ENCODE measurements at places on chromosomes 16 and 17.

GRCh38 chr16:28546626-28547025 is 7.1 kb upstream of the SGF29 start:
- no peak for DNase-seq

- no peak for DNase-seq
These were observed 25.0 kb downstream of the MPRIP start for GRCh38 chr17:17067257-17067656.

- DNase-seq: no peak
These were observed 182.5 kb upstream of the ASIC2 start for GRCh38 chr17:33475594-33475993.

GRCh38 chr17:31321481-31321880 is at the start of gene EVI2A:
TSS of gene EVI2A (minus strand) at chr17:31321622. CDS start at chr17:31319013, 2,609 bp downstream.
- peak; percentile 92 for DNase-seq

DNA sequence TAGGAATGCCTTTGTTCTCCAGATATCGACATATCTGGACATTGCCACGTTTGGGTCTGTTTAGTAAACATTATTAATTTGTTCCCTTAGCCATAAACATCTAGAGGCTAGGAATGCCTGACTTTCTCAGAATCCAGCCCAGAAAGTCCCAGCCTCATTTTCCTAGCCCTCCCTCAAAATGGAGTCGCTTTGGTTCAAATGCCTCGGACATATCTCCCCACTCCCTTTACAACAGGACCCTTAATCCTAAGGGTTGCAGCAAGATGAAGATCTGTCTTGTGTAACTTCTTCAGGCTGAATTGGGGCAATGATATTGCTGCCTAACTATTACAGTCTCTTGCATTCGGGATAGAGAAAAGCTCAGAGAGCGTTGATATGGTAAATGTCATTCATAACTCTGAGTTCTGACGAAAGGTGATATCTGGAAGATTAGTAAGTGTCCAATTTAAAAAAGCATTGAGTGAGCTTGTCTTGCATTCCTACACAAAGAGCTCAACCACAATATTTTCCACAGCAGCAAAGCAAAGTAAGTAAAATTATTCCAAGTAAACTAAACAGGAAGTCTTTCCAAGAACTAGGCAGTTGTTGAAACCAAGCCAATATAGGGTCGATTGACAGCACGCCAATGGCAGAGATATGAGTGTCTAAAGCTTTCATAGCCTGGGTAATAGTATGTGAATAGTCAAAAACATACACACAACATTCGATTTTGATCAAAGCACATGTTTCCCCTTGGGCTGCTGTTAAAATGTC is 46.0 kb upstream of the ARL4D start:
- no peak for DNase-seq

DNA sequence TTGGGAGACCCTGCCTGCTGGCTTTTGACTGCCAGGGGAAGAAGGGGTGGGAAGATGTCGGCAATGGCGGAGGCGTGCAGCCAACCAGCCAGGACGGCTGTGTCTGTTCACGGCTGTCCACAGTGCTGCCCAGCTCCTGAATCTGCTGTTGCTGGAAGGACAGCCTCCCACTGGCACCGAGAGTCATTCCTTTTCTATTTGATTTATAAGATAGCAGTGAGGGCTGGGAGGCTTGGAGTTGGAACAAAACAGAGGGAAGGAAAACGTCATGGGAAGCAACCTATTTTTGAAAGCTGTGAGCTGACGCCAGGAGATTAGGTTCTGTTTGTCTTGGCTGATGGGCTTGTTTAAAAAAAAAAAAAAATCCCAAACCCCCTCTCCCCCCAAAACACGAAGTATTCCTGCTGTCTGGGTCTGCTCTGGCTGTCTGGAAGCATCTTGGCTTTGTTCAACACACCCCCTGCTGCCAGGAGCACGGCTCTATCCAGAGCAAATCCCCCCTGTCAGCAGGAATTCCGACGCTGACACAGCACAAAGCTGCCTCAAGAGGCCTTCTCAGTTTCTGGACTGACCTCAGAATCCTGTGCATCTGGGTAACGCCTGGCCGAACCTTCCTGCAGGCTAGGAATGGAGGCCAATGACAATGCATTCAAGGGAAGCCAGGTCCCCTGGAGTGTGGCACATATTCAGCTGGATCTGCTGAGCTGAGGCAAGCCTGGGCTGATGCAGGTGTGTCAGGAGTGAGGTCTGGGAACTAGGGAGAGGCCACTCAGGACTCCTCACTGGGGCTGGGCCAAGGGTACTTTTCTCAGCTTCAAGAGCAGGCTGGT is 41.0 kb upstream of the SREBF1 start:
- peak; percentile 85 for DNase-seq

GRCh38 chr16:57906382-57907316 is 64.3 kb downstream of the CNGB1 start:
- DNase-seq: no peak

- DNase-seq: peak; percentile 68
These were observed 1.0 kb upstream of the AIPL1 start for GRCh38 chr17:6435968-6436367.

GRCh38 chr16:81796583-81797346 is 17.7 kb downstream of the PLCG2 start:
- no peak for DNase-seq

- peak; percentile 48 for DNase-seq
These were observed 258.4 kb downstream of the MAP2K6 start for GRCh38 chr17:69672924-69673323.

DNA sequence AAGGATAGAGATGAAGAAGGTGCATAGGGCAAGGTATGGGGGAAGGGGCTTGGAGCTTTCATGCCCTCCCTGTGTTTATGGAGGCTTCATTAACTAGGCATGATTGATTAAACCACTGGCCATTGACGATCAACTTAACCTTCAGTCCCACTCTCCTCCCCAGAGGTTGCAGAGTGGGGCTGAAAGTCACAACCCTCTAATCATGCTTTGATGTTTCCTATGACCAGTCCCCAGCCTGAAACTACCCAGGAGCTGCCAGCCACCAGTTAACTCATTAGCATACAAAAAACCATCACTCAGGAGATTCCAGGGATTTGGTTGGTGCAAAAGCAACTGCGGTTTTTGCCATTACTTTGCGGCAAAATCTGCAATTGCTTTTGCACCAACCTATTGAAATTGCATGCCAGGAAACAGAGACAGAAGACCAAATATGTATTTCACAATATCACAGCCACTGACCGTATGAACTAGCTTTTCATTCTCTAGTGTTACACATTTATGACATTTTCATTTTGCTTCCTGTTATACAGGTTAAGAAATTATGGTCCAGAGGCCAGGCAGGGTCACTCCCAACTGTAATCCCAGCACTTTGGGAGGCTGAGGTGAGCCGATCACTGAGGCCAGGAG is 5.4 kb downstream of the GFOD2 start:
- no peak for DNase-seq

- DNase-seq: no peak
These were observed 24.5 kb downstream of the CDK5RAP3 start for GRCh38 chr17:47995241-47995935.

DNA sequence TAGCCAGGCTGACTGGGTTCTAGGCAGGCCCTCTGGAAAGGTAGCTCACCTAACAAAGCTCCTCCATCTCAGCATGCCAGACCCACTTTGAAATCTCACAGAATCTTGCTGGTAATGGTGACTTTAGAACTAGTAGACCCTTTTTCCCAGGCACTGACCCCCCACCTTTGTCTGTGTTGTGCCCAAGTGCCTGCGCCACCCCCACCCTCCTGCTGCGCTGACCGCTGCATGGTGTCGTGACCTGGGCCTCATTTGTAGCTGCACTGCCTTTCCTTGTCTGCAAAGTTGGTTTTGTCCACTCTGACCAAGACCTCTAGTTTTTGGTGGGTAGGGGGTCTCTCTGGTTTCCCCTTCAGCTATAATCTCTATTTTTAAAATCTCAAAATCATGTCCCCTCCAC is 6.8 kb downstream of the ATXN1L start:
- no peak for DNase-seq

- no peak for DNase-seq
These were observed 13.2 kb upstream of the NUP93 start for GRCh38 chr16:56716761-56717160.

- no peak for DNase-seq
These were observed 66.7 kb downstream of the CCDC182 start for GRCh38 chr17:57678393-57678792.

DNA sequence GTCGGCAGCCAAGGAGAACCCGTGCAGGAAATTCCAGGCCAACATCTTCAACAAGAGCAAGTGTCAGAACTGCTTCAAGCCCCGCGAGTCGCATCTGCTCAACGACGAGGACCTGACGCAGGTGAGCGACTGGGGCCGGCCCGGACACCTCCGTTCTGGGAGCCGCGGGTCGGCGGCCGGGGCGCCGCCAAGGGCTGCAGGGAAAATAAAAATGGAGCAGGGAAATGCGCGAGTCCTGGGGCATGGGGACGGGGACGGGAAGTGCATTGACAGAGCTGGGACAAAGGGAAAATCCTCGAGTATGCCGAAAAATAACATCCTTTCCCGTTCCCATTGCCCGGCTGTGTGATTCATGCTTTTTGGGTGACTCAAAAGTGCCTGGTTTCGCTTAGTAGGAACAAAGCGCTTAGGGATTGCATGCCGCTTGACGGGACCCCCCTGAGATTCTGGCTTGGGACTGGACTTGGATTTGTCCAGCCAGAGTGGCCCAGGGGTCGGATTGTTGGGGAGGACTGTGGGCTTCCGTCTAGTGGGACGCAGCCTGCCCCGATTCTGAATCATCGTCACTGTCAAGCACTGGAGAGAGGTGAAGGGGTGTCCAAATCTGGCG is 699 bp downstream of the MPRIP start:
- DNase-seq: peak; percentile 75

GRCh38 chr17:81488276-81488860 is 24.2 kb downstream of the ACTG1 start:
- DNase-seq: no peak

DNA sequence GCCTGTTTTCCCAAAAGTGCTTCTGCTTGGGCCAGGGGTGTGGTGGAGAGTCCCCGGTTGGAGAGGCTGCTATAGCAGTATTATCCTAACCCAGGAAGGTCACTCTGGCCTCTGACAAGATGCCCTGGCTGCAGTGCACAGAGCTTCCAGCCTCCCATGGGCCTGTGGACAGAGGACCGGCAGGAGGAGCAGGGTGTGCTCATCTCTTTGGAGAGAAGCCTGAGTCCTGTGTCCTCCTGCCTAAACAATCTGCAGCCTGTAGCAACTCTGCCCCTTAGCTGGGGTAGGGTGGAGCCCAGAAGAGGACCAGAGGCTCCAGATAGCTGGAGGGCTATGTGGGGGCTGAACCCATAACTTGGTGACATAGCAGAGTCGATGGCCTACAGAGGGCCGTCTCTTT is 78.0 kb downstream of the MPRIP start:
- DNase-seq: no peak

GRCh38 chr17:41298458-41299135 is 4.1 kb downstream of the KRTAP29-1 start:
- no peak for DNase-seq

- DNase-seq: no peak
These were observed 31.2 kb upstream of the PIK3R6 start for GRCh38 chr17:8898636-8899035.

GRCh38 chr17:73390221-73390620 is 78.4 kb upstream of the CDC42EP4 start:
- no peak for DNase-seq

- DNase-seq: no peak
These were observed 14.3 kb downstream of the PLCD3 start for GRCh38 chr17:45117848-45118646.

DNA sequence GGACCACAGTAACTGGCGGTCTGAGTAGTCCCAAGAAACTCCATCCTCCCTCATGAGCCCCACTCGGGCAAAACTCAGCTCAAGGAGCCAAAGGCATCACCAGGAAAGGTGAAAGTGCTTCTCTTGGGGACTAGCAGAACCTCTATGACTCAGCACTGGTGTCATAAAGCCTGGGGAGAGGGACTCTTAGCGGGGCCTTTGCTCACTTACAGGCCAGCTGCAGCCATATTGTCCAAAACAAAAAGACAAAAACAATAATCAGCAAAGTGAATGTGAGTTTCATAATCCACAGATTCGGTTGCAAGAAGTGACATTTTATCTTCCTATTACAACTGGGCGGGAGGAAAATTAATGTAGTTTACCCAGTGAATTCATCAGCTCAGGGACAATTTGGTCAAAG is at the start of gene TEKT5:
TEKT5 (minus strand) TSS at position 101 of the 400 bp plus-strand sequence; CDS start at position 44, 57 bp downstream.
- DNase-seq: no peak

- DNase-seq: peak; percentile 11
These were observed 966 bp downstream of the MIEN1 start for GRCh38 chr17:39729280-39729851.

- DNase-seq: no peak
These were observed 96.8 kb upstream of the CA10 start for GRCh38 chr17:52255347-52255746.

- DNase-seq: no peak
These were observed 12.7 kb upstream of the SPNS2 start for GRCh38 chr17:4485676-4486646.

- DNase-seq: no peak
These were observed 92.2 kb upstream of the AMZ2 start for GRCh38 chr17:68155692-68156091.

GRCh38 chr16:982145-983043 is 824 bp downstream of the SOX8 start:
- no peak for DNase-seq

DNA sequence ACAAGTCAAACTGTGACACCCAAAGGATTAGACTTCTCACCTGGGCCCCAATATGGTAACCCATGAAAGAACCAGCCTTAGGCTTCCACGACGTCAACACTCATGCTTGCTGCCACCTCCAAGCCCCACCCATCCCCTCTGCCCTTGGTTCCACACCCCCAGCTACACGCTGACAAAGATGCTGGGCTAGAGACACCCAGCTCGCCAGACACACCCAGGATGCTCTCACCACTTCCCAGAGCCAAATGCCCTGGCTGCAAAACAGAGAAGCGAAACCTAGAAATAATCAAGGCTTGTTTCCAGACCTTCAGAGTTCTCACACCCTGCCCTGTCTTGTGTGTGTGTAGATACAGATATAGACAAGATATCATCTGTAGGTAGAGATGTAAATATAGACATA is 26.0 kb upstream of the ADCY9 start:
- no peak for DNase-seq

DNA sequence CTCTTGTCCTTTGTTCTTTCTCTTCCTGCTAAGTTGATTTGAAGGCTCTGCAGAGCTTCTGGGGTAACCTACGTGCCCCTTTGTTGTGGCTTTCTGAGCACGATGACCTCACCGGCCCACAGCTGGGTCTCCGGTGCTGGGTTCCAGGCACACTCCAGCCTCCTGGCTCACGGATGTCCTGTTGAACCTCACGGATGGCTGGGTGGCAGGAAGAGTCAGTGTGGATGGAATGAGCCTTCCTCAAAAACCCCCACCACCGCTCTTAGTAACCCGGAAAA is 116.0 kb downstream of the SOCS1 start:
- no peak for DNase-seq

DNA sequence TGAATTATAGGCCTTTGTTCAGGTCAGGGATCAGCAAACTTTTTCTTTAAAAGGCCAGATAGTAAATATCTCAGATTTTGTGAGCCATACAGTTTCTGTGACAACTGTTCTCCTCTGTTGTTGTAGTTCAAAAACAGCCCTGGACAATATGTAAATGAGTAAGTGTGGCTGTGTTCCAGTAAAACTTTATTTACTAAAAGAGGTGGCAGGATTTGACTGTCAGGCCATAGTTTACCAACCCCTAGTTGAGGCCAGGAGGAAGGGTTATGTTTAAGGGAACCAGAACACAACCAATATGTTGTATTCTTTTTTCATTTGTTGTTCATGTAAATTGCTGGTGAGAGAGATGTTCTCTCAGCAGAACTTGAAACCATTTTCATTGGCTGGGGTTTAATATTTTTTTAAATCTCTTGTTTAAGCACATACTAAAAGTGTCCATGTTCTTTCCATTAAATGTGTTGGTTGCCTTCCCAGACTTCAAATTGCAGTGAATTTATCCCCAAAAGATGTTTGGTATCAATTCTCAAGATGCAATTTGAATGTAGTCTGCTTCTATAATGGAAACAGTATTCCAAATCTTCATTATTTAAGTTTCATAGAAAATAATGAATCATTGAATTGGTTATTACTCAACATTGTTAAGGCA is 260.3 kb downstream of the FTO start:
- no peak for DNase-seq
